ENCODE measurements at places on chromosomes 12 and 14.

GRCh38 chr12:109840305-109841074 lies 7.3 kb upstream of the TRPV4 start:
- no peak for DNase-seq

DNA sequence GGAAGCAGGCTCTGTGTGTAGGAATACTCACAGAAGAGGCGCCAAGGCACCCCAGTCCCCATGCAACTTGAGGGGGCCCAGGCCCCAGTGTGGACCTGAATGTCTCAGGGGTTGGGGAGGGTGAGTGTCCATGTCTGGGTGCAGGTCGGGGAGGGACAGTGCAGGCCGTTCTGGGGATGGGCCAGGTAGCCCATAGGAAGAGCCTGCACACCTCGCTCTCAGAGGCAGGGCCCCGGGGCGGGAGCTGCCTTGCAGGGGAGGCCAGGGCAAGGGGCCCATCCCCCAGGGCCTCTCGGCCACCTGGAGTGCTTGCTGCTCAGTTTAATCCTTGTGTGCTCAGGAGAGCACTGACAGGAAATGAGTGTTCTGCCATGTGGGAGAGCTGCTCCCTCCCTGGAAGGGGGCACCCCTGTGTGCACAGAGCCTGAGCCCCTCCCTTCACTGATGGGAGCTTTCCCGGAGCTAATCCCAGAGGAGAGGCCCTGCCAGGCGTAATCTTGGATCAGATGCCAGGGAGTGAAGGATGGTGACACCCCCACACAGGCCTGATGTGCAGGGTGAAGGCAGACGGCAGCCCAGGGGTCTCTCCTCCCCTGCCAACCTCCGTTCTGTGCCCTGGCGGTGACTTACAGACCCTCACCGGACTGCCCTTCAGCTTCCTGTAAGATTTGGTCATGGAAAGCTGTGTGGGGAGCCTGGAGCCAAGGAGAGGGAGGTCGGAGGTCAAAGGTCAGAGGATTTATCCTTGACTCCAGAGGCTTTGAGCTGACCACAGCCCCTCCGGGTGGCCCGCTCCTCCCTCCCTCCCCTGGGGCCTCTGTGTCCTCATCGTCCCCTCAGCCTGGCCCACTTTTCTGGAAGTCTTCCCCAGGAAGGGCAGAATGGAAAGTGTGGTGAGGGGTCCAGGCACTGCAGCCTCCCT lies 24.4 kb upstream of the FBRSL1 start:
- DNase-seq, result no peak

- DNase-seq, result no peak
Observed at GRCh38 chr14:90624732-90625400, 191.4 kb downstream of the TTC7B start.

- no peak for DNase-seq
Observed at GRCh38 chr12:2160043-2160442, 107.3 kb downstream of the CACNA1C start.

- no peak for DNase-seq
Observed at GRCh38 chr14:31024577-31025366, 677 bp upstream of the AP4S1 start.

DNA sequence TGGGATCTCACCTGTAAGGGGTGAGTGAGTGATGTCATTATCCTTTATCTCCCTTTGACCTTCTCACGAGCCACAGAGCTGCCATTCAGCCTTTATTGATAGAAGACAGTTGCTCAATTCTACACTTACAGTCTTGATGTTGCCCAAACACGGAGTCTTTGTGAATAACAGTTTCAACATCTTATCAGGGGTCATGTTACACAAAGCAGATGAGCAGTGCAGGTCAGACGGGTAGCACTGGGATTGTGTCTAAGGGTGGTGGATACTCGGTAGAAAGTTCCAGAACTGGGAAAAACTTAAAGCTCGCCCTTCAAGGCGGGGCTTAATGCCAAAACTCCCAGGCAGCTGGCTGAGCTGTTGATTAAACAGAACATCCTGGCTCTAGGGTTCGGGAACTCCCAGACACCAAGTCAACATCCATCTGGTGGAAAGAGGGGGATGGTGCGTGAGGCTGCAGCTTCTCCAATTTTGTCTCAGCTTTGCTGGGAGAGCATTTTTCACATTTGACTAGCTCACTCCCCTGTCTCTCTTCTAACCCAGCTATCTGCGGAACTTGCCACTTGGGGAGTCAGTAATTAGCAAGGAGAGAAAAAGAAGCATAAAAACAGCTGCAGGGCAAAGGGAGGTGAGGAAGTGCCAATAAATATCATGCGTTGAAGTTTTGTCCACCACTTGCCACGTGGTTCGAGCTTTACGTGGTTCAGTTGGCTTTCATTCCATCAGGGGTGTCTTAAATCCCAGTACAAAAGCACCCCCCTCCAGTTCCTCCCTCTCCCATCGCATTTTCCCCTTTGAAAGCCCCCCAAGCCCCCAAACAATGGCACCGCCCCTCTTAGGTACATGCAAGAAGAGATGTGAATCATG lies 31.0 kb downstream of the FOXN4 start:
- no peak for DNase-seq

DNA sequence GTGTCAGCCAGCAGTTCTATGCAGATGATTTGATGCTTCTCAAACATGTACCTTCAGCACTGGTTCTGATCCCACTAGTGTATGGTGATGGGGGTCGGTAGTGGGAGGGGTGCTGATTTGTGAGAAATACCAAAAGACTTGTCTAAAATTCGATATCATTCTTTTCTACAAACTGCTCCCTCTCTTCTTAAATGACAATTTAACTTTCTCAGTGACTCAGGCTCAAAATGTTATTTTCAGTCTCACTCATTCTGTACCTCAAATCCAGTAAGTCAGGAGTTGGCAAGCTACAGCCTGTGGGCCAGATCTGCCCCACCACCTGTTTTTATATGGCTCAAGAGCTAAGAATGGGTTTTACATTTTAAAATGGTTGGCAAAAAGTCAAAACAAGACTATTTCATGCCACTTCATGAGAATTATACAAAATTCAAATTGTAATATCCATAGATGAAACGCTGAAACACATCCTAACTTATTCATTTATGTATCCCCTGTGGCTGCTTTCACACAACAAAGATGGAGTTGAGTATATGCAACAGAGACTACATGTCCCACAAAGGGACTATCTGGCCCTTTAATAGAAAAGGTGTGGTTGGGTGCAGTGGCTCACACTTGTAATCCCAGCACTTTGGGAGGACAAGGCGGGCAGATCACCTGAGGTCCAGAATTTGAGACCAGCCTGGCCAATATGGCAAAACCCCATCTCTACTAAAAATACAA lies 6.6 kb upstream of the NOP2 start:
- DNase-seq, result no peak

- no peak for DNase-seq
Observed at GRCh38 chr12:75170640-75171185, 38.9 kb downstream of the KCNC2 start.

- no peak for DNase-seq
Observed at GRCh38 chr14:64191756-64192155, 102.4 kb downstream of the ESR2 start.

DNA sequence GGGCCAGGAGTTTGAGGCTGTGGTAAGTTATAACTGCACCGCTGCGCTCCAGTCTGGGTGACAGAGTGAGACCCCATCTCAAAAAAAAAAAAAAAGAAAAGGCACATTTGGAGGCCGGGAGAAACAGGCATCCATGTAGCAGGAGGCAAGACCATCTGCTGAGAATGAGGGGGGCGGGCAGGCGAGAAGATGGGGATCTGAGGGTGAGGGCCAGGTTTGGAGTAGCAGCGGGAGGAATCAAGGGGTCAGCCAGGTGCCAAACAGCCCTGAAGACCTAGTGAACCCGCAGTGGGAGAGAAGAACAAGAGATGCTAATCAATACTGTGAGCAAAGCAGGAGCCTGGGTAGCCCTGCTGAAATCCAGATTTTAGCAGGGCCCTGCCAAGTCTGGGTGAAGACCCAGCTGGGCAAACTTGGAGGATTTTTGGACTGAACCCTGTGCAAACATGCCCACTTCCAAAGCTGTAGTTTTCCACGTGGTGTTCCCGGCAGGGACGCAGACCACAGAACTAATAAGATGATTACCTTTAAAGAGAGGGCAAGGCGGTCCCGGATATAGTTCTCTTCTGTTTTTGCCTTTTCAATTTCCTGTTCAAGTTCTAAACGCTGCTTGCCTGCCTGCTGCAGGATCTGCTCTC lies 61.0 kb downstream of the NIN start:
- DNase-seq, result no peak

DNA sequence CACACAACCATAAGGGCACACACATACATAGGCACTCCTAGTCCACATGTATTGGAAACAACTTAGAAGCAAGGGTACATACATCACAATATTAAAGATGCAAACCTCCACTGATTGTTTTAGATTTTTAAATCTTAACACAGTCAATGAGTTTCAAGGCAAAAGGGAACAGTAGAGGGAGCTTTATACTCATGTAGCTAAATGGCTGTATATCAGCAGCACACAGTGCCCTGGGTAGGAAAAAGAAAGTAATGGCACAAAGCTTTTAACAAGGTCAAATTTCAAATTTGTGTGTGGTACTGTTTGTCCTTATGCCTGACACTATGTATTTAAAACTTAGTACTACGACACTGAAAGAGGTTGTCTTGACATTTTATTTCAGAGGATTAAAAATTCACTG lies 262.0 kb downstream of the MED13L start:
- no peak for DNase-seq

DNA sequence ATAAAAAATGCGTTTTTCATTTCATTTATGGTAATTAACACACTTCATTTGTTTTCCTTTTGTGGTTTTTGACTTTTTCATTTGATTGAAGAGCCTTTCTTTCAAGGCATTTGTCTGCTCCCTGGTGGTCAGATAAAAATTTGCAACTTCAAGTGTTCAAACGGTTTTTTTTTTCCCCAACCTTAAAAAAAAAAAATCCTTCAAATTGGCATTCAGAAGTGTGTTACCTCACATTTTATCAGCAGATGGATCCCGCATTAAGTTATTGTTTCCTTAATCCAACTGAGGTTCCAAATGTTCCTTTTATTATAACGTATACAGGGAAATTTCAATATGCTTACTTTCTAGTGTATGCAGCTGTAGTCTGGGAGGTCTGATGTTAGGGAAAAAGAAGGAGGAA lies 47.2 kb downstream of the MYF5 start:
- no peak for DNase-seq

DNA sequence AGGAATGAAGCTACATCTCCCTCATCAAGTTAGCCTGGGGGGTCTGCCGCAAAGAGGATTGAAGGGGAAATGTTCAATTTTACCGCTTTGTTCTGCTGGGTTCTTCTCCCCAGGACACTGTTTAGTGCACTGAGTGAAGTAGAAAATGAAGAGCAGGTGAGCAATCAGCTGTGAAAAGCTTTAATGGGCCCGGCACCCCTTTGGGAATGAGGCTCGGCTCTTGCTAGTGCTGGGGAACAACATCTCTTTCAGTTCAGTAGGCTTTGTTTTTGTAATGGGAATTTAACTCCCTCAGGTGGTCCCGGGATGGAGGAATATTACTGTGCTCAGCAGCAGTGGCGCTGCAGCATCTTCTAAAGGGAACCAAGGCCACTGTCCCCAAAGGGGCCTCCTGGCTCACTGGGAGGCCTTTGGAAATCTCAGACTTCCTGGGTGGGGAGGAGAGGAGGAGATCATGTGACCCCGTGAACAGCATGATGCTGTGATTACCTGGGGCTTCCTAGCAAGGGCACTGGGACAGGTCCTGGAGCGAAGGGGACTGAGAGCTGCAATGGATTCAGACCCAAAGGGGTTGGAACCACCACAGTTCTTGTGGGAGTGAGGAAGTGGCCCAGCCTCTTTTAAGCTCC lies 85.2 kb upstream of the MAX start:
- no peak for DNase-seq

DNA sequence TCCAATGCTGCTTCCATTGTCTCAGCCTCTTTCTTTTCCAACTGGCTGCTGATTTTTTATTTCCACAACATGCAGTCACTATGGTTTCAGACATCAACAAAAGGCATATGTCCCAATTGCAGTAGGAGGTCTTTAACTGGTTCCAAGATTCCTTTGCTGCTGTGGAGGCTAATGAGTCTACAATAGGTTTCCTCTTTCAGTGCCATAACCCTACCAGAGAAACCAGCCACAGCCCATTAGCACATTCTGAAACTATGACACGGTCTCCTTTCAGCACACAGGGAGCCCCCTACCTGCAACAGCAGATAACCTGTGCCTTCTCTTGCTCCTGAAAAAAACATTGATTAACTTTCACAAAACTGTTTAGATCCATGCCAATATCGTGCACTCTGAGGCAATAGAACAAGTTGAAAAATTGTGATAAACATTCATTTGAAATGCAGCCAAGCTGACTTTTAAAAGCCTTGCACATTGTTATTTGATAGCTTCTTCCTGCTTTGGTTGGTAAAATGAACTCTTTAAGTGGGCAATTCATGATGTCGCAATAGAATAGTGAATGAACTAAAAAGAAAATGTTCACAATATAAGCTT lies 32.4 kb downstream of the PLEKHG7 start:
- DNase-seq, result no peak

- no peak for DNase-seq
Observed at GRCh38 chr12:46667551-46667950, 158.2 kb downstream of the SLC38A4 start.

DNA sequence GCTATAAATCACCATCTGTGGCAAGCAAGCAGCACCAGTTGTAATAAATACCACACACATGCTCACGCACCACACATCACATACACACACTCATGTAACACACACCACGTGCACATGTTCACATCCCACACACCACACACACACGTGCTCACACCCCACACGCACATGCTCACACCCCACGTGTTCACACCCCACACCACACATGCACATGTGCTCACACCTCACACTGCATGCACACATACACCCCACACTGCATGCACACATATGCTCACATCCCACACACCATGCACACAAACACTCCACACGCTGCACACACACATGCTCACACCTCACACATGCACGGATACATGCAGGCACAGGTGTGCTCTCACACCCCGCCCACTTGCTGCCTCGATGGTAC lies 22.9 kb upstream of the ANKLE2 start:
- DNase-seq, result no peak

- DNase-seq, result no peak
Observed at GRCh38 chr12:103771466-103771865, 69.6 kb downstream of the NT5DC3 start.

- no peak for DNase-seq
Observed at GRCh38 chr12:90682398-90682797, 272.6 kb downstream of the CCER1 start.

DNA sequence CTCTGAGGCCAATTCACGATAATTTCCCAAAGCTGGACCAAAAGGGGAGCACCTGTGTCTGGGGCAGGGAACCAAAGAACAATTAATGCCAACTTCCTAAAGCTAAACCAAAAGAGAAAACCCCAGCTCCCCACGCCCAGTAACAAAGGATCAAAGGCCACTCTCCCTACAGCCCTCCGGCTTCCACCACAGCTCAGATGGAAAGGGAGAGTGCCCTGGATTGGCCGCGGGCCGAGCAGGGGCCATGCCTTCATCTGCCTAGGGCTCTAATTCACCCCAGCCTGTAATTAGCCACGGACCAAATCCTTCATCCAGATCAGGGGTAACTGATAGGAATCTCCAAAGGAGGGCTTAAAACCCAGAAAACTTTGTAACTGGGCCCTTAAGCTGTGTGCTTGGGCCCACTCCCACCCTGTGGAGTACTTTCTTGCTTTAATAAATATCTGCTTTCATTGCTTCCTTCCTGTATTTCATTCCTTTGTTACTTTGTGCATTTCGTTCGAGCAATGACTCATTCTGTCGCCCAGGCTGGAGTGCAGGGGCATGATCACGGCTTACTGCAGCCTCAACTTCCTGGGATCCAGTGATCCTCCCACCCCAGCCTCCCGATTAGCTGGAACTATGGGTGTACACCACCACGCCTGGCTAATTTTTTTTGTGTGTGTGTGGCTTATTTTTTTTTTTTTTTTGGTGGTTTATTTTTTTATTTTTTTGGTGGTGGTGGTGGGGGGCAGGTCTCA lies 65.5 kb upstream of the PPP4R3A start:
- DNase-seq, result no peak

GRCh38 chr12:104463368-104463767 lies 6.6 kb downstream of the CHST11 start:
- DNase-seq, result no peak

All from stimulated activated CD4-positive, alpha-beta T cell treated with anti-CD3 and anti-CD28 coated beads, TNF-alpha, amount 100 ng/mL, for 1 hour (primary cell).